ENCODE measurements at places on chromosomes 6 and 20.

GRCh38 chr20:23156170-23156841, 70.2 kb upstream of the CD93 start:
- no peak for DNase-seq

- DNase-seq, result no peak
These were observed 10.1 kb upstream of the SIRPD start for GRCh38 chr20:1567392-1568162.

DNA sequence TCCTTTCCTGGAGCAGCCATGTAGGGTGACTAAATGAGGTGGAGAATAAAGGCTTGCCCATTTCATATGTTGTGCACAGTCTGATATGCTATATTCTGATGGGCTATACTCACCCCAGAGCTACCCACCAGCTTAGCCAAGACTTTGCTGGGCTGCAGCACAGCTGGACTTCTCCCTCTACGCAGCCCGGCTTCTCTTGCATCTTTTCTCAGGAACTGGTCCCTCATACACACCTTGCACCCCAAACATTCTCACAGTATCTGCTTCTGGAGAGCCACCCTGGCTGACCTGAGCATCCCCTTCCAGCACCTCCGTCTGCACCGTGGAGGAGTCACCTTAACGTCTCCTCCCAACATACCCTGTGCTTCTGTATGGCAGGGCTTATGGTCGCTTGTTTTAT, 150.8 kb upstream of the PMEPA1 start:
- no peak for DNase-seq

GRCh38 chr6:157789861-157790260, 33.2 kb upstream of the SNX9 start:
- DNase-seq, result no peak

GRCh38 chr6:3310051-3310448, 51.3 kb downstream of the PSMG4 start:
- no peak for DNase-seq

DNA sequence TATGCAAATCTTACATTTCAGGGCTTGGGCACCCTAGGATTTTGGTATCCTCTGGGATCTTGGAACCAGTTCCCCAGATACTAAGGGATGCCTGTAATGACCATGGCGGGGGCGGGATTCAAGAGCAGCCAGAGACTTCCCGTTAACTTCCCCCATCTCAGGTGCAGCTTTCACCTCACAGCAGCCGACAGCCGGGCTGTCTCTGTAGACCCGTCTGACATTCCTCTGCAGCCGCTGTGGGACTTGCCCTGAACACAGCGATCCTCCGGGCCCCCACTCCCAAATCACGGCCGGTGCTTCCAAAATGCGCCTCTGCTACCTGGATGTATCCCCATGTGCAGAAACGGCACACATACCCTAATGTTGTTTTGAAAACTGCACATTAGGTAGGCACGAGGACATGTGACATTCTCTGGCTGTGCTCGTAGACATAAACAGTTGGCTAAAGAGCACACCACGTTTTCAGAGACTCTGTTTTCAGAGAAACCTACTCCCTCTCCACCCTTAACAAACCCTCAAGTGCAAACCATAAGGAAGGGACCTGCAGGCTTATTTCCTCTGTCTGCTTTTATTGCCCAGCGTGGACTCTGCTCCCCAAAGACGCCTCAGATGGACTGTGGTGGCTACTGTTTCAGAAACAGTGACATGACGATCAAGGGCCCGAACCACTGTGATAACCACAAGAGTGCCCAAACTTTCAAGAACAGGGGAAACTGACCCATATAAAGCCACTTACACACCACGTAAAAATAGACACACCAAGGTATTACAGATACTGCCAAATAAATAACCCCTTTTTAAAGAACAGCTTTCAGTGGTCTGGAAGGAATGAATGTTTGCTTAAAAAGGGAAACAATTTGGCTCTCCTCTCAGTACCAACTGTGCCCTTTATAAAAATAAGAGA, 72.9 kb upstream of the FOXC1 start:
- DNase-seq, result no peak

- DNase-seq, result no peak
These were observed 184.1 kb upstream of the GMDS start for GRCh38 chr6:2429460-2429859.

- DNase-seq, result no peak
These were observed 121.0 kb downstream of the SASH1 start for GRCh38 chr6:148463671-148464070.

DNA sequence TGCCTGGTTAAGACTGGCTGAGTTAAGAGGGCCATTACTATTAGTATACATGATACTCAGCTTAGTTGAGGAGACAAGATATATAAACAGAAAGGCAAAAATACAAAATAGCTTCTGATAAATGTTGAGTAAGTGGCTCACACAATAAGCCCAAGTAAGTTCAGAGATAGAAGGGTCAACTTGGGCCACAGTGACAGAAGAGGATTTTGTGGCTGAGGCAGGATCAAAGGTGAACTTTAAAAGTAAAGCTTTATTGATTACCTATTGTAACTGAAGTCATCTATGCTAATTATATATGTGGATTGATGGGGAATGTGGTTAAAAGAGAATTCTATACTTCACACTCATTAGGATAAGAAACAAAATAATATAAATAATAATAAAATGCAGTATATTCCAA, 80.8 kb downstream of the PHACTR2 start:
- DNase-seq, result no peak

GRCh38 chr6:141309295-141309694, 823.4 kb upstream of the GJE1 start:
- DNase-seq, result no peak

DNA sequence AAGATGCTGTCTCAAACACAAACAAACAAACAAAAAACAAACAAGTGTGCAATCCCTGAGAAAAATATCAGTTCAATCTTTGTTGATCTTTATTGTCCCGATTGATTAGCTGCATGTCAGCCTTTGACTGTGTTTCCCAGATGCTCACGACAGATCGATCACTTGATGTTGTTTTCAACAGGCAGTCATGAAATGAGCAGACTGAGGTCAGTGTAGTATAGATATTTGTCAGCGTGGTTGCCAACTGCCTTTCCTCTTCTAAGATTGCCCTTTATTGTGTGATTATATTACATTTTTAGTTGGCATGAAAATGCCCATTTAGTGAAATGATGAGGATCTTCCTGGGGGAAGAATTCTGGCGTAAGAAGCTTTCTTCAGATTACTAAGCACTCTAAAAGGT, 25.6 kb downstream of the UTRN start:
- no peak for DNase-seq

DNA sequence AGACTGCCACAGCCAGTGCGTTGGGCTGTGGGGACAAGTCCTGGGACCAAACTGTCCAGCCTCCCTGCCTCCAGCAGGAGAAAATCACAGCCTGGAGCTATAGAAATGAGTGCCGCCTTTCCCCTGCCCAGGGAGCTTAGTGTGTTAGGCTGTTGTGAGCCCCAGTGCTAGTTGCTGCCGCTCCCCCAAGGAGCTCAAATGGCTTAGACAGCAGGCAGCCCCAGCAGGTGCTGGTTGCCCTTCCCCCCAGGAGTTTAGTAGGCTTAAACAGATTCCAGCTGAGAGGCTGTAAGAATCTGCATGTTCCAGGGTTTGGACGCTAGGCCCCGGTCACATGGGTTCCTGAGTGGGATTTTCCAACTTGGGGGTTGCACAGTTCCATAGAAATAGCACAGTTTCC, 27.2 kb upstream of the HMGN3 start:
- no peak for DNase-seq

- no peak for DNase-seq
These were observed 1341.0 kb upstream of the EYS start for GRCh38 chr6:67047996-67048395.

- DNase-seq, result no peak
These were observed 2.4 kb downstream of the CD93 start for GRCh38 chr20:23083553-23084220.

GRCh38 chr20:47927385-47927851, 142.1 kb upstream of the SULF2 start:
- no peak for DNase-seq

DNA sequence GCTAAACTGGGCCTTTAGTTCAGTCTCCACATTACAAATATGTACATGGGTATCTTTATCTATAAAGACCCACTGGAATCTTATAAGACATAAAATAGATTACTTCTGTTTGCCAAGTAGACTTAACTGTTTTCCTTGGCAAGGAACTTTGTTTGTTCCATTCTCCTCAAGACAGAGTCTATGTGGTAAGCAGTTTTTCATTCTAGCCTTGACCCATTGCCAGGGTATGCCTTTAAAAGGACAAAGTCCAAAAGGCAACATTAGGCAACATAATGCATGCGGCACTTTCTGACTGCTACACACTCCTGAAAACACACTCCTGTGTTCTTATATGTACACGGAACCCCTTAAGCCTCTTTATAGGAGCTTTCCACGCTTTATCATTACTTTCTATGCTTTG, 20.4 kb downstream of the VNN1 start:
- no peak for DNase-seq

All from COR-L47 (cell line).